NCI-H1694 treated with DMSO at 0.1 percent for 48 hours (cell line): ENCODE measurements at places on chromosomes 11 and 22.

- DNase-seq: no peak
Observed at GRCh38 chr11:92061456-92062062, 163.1 kb upstream of the FAT3 start.

DNA sequence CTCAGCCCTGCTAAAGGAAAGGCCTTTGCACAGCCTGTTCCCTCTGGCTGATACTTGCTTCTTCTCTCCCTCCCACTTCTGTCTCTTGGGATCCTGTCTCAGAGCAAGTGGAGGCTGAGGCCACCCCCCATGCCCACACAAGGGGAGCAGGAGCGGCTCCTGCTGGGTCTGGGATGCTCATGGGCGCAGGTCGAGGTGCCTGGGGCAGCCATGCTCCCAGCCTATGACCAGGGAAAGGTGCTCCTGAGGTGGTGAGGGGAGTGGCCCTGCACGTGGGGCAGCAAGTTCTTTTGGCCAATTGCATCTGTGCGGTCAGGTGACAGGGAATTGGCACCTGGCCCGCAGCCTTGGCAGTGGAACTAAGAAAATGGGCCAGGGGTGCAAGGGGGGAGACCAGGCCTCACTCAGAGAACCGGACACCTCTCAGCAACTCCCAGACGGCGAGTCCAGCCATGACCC is 1.5 kb downstream of the MAPK11 start:
- DNase-seq: no peak

DNA sequence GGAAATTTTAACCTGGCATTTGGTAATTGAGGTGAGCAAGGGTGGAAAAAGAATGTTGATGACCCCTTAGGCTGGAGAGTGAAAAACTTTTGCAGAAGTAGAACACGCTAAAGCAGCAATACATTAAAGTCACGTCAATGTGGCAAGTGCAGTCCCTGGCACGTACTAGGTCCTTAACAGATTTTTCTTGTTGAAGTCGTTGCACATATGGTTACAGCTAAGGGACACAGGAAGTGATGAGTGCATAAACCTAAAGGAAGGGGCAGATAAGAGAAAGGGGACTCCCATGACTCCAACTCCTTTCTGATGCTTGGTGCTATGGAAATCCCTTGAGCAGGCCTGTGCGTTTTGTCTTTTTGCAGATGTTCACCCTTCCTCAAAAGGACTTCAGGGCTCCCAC is 1.2 kb downstream of the ACCS start:
- no peak for DNase-seq

GRCh38 chr11:20790622-20791021 is 121.2 kb downstream of the NELL1 start:
- no peak for DNase-seq

GRCh38 chr11:71484248-71485062 is 31.5 kb downstream of the NADSYN1 start:
- DNase-seq: no peak

GRCh38 chr11:1038361-1038760 is 1.8 kb upstream of the MUC6 start:
- no peak for DNase-seq

DNA sequence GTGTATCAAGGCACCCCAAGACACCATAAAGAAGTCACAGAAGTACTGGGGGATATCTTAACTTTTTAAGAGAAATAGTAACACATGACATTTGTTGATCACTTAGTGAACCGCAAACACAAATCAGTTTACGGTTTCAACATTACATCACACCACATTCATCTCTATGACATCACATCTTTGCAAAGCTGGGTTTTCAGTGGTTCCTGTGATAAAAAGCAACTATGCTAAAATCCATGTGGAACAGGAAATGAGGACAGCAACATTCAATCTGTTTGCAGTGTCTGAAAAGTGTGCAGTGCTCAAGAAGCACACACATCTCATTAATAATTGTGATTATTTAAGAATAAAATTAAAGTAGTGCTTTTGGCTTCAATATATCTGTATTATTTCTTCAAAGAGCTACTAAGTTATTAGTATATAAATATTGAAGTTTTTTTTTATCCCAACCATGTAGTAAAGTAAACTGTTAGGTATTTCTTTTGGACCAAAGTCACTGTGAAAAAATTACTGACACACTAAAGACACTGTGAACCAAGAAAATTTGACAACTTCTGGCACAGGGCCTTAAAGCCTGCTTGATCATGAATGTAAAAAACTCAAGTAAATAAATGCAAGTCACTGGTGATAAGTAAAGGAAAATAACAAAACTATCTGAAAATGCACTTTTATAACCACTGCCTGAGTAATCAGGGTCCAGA is 156.0 kb upstream of the SOX6 start:
- no peak for DNase-seq

- no peak for DNase-seq
Observed at GRCh38 chr11:1923201-1923956, 3.9 kb downstream of the TNNT3 start.

DNA sequence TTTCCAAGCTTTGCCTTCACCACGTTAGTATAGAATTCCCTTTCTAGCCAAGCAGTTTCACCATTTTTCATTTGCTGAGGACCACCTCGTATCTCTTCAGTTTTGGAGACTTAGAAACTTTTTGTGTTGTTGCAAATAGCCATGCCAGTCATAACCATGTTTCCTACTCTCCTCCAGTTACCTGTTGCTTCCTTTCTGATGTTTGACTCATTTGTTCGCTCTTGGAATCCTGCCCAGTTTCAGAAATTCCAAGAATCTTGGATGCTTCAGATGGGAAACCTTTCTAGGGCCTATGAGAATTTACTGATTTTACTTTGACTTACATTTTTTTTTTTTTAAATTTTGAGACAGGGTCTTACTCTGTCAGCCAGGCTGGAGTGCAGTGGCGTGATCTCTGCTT is 65.4 kb downstream of the PPP6R3 start:
- DNase-seq: no peak

DNA sequence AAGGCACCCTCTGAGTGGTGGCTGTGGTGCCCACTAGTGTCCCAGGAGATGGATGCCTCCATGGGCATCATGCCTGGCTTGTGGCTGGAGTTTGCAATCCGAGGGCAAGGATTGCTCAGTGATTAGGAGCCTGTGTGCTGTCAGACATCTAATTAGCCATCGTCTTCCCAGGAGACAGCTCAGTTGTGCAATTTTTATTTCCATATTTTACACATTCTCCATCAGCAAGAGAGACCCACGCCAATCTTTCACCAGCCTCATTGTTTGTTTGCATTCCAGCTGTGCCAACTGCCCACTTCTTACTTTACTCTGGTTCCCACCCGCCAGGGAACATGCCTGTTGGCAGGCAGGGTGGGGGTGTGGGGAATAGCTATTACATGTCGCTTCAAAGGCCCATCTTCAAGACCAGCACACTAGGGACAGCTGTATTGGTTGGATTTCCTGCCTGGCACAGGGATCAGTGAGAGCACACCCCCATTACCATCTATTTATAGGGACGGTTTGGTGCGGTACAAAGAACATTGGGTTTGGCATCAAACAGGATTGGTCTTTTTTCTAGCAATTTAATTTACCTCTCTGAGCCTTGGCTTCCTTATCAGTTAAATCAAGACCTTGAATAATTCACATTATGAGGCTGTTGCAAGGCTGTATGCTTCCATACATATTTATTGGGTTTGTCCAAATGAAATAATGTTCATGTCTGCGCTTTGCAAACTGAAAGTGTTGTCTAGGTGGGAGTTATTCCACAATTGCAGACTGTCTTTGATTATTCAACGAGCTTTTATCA is 80.7 kb upstream of the NAV2 start:
- DNase-seq: no peak

DNA sequence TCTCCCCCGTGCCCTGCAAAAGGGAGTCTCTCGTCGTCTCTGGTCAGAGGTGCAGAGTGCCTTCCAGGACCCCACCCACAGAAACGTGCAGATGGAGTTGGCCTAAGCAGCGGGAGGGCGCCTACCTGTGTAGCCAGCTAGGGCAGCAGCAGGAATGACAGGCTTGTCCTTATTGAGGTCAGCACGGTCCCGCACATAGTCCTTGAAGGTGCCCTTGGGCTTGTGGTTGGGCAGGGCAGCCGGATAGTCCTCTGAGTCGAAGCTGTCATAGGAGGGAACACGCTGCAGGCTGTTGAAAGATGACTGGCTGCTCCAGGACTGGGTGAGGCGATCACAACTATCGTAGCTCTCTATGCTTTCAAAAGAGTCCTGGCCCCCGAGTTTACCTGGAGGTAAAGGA is 107.3 kb downstream of the ETS1 start:
- no peak for DNase-seq

DNA sequence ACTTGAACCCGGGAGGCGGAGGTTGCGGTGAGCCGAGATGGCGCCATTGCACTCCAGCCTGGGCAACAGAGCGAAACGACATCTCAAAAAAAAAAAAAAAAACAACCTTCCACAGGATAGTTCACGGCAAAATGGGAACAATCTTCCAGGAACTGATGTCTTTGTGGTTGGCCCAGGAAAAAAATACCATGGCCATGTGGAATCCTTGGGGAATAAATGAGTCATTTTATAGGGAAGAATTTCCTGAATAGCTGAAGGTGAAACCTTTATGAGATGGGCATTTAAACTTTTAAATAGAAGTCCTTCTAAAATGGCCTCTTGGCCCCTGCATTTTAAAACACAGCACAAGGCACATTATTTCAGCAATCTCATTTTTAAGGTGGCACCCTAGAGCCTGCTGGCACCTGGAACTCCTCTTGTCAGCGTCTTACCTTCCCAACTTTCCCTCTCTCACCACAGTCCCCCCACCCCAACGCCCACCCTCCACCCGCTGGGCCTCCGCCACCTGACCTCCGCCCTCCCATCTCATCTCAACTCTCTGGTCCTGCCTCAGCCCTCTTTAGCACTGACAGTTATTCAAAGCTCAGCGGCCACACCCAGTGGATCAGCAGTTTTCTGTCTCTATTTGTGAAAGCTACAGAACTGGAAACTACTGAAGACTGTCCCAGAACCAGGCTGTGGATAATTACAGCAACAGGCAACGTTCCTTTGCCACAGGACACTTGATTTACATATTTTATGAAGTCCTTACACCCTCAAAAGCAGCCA is 43.1 kb downstream of the SCGB1A1 start:
- DNase-seq: no peak

GRCh38 chr11:1015826-1016545 is 20.5 kb downstream of the MUC6 start:
- no peak for DNase-seq

DNA sequence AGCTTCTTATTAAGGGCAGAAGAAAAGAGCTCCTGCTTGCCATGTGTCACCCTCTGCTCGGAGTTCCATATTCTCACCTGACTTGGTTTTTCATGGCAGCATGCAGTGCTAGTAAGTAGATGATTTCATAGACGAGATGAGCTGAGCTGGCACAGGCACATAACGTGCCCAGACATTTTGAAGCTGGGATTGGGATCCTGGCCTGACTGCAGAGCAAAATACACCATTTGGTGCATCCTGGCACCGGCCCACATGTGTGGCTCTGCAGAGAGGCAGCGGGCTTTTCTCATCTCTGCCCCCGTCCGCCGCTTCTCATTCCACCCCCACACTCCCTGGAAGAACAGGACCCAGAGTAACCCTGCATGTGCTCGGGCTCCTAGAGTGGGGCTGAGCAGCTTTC is 24.8 kb downstream of the FAM118A start:
- DNase-seq: peak; percentile 95

DNA sequence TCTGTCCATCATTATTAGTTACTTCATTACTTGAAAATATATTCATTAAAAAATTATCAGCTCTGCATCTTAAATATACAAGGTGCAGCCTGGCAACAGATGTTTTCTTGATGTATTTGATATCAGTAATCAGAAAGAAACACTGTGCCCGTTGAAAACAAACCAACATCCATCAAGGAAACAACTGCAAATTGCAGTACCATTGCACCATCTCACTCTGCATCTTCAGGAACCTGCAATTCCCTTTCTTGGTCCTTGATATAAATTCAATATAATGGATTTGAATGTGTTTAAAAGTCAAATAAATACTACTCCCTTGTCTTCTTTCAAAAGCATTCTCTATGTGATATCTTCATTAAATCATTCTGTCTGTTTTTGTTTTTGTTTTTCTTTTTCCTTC is 1131.2 kb downstream of the FAM181B start:
- DNase-seq: no peak

DNA sequence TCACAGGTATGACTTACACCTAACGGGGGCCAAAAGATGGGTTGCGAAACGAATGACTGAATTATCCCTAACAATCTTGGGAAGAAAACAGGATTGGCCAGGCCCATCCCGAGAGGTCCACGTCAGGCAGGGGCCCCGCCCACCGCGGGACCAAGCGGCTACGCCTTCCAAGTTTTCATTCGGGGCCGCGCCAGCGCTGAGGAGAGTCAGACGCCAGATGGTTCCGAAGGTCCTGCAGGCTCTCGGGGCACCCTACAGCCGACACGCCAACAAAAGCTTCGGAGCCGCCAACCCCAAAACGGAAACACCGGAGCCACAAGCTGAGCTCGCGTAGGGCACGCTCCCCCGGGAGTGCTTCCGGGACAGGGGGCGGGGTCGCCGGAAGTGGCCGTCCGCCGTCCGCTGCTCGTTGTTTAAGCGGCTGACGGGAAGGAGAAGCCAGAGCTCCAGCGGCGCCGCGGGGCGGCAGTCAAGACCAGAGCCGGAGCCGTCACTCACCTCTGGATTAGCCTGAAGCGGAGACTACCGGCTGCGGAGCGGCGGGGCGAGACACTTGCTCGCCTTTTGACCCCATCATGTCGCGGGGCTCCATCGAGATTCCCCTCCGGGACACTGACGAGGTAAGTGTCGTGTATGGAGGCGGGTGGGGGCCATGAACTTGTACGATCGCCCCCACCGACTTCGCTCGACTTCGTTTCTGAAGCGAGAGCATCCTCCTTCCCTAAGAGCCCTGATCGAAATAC is at the start of gene CTR9:
CTR9 (plus strand) TSS at position 409 of the 743 bp plus-strand sequence; CDS start at position 576, 167 bp downstream.
- DNase-seq: peak; percentile 94

DNA sequence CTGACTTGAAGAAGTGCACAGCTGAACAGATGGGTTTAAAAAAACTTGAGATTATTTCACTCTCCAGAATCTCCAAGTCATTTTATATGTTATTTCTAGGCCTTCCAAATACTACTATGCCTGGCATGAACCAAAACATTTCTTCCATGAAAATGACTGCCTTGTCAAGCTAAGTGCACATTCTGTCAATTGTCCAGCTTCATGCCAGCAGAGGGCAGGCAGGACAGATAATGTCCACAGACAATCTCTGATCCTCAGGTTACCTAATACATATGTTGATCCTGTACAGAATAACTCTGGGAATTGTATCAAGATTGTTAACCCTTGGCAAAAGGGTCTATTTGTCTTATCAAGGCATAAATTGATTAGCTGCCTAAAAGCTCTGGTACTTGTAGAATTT is 229.5 kb downstream of the AASDHPPT start:
- DNase-seq: no peak

- no peak for DNase-seq
Observed at GRCh38 chr11:85844439-85845123, 10.6 kb upstream of the CCDC83 start.

- no peak for DNase-seq
Observed at GRCh38 chr11:129018991-129019390, 76.3 kb upstream of the TP53AIP1 start.
